ENCODE measurements at places on chromosomes 3 and 15.
A peak's percentile ranks its signal among the peaks of the same experiment; 100 is the strongest.

DNA sequence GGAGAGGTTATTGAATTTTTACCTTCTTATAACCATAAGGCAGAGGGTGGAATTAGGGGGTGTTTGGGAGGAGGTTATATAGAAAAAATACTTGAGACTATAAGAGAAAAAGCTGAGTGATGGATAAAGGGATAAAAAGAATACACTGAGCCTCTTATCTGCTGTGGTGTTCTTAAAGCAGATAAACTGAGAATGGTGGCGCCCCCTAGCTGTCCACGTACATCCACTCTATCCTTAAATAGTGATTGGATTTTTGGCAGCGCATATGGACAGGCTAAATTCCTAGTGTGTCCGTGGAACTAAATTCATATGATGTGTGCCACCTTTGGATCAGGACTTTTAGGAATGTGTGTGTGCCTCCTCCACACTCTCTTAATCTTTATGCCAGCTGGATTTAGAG lies 121.1 kb downstream of the OXSM start:
- H3K4me3 ChIP-seq: no peak overlapping the region
- no peaks in the 10 kb centered on the region for H3K36me3 ChIP-seq
- no peak for DNase-seq
- no peaks in the 10 kb centered on the region for H3K4me1 ChIP-seq
- no peaks in the 10 kb centered on the region for H3K27me3 ChIP-seq
- no peak overlapping the region for H3K27ac ChIP-seq

DNA sequence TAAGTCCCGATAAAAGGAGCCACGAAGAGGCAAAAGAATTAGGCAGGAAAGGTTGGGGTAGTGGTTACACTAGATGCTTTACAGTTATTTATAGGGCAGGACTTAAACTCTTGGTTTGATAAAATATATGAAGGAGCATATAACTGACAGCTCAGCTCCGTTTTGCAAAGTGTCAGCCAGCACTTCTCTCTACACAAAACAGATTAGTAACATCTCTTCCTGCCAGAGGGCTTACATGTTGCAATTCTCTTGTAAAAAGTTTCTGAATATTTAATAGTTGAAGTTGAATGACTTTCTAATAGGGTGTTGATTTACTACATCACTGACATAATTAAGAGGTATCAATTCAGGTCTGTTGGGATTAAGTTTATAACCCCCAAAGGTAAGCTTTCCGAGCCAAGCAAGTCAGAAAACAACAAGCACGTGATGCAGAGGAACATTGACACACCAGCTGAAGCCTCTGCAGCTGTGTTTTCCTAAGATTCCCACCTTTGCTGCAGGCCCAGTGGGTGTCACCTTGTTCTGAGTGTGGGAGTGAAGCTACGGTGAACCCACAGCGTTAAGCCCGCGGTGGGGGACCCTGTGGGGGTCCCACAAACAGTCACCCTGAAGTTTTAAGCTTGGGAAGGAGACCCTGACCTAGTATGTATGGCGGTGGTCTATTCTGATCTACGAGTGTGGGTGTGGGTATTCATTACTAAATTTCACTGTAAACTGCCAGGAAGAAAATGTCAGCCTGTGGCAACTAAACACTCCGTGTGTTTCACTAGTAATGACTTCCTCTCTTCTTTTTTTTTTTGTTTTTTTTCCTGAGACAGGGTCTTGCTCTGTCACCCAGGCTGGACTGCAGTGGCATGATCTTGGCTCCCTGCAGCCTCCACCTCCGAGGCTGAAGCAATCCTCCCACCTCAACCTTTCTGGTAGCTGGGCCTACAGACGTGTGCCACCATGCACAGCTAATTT lies 22.0 kb upstream of the ATP13A3 start:
- H3K27me3 ChIP-seq: no peaks in the 10 kb centered on the region
- no peak overlapping the region for H3K27ac ChIP-seq
- no peak for DNase-seq
- no peaks in the 10 kb centered on the region for H3K4me1 ChIP-seq
- no peak overlapping the region for H3K4me3 ChIP-seq

GRCh38 chr15:51840692-51841091 lies 11.2 kb downstream of the TMOD3 start:
- no peak for DNase-seq
- no peak overlapping the region for H3K4me3 ChIP-seq
- H3K36me3 ChIP-seq: no peaks in the 10 kb centered on the region
- H3K4me1 ChIP-seq: peaks cover 62% of the 10 kb centered on the region

DNA sequence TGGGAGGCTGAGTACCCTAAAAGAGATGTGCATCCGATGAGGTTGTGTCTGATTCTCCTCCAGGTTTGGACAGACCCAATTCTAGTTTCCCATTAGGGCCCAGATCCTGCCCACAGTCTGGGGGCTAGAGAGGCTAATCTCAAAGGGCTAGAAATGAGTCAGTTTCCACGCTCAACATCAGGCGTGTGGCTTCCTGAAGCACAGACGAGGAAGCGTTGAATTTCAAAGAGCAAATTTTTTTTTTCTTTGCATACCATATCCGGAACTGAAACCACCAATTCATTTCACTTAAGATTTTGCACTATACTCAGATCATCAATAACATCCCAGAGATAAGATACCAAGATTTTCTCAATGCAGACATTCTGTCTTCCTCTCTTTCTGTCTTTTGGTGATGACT lies 173.8 kb upstream of the BCL6 start:
- no peaks in the 10 kb centered on the region for H3K36me3 ChIP-seq
- no peak for DNase-seq
- H3K27me3 ChIP-seq: no peaks in the 10 kb centered on the region
- H3K27ac ChIP-seq: no peak overlapping the region
- no peak overlapping the region for H3K4me3 ChIP-seq
- H3K4me1 ChIP-seq: peaks cover 45% of the 10 kb centered on the region

GRCh38 chr15:94056314-94056713 lies 175.0 kb upstream of the MCTP2 start:
- DNase-seq: no peak
- H3K4me1 ChIP-seq: peaks cover 25% of the 10 kb centered on the region
- H3K4me3 ChIP-seq: no peak overlapping the region
- no peaks in the 10 kb centered on the region for H3K27me3 ChIP-seq
- H3K27ac ChIP-seq: no peak overlapping the region
- H3K36me3 ChIP-seq: no peaks in the 10 kb centered on the region

DNA sequence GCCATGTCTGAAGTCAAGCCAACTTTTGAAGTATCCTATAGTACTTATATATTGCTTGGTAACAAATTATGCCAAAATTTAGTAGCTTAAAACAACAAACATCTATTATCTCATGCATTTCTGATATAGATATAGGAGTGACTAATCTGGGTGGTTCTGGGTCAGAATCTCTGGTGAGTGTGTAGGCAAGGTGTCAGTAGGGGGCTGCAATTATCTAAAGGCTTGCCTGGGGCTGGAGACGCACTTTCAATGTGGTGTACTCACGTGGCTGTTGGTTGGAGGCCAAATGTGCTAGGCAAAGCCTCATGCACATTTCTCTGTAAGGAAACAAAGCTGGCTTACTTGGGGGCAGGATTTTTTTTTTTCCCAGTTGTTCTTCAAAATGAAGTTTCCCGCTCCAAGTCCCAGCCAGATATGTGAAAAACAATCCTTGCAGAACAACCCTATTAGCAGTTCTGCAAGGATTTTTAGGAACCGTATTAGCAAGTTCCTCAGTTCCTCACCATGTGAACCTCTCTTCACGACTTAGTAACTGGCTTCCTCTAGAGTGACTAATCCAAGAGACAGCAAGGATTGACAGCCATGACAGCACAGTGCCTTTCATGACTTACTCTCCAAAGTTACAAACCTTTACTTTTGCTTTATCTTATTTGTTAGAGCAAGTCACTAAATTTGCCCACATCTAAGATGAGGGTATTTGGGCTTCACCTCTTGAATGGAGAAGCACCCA lies 25.8 kb downstream of the GREM1 start:
- H3K27ac ChIP-seq: no peak overlapping the region
- no peak for DNase-seq
- H3K27me3 ChIP-seq: no peaks in the 10 kb centered on the region
- H3K4me1 ChIP-seq: no peaks in the 10 kb centered on the region
- no peaks in the 10 kb centered on the region for H3K36me3 ChIP-seq
- no peak overlapping the region for H3K4me3 ChIP-seq

DNA sequence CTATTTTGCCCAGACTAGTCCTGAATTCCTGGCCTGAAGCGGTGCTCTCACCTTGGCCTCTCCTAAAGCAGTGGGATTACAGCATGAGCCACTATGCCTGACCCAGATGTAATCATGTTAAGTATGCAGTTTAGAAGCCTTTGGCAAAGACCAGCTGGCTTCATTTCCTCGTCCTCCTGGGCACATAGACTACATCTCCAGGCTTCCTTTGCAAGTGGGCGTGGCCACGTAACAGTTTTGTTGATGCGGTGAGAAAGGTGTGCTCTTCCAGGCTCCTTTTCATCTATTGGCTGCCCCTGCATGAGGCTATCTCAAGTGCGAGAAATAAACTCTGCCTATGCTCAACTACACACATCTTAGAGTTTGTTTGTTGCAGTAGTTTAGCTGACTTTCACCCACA lies 13.0 kb downstream of the SV2B start:
- H3K4me1 ChIP-seq: no peaks in the 10 kb centered on the region
- DNase-seq: no peak
- no peaks in the 10 kb centered on the region for H3K36me3 ChIP-seq

GRCh38 chr3:29414468-29415224 lies 133.8 kb downstream of the RBMS3 start:
- no peak for DNase-seq
- no peaks in the 10 kb centered on the region for H3K27me3 ChIP-seq
- H3K4me3 ChIP-seq: no peak overlapping the region
- peaks cover 7% of the 10 kb centered on the region for H3K4me1 ChIP-seq

DNA sequence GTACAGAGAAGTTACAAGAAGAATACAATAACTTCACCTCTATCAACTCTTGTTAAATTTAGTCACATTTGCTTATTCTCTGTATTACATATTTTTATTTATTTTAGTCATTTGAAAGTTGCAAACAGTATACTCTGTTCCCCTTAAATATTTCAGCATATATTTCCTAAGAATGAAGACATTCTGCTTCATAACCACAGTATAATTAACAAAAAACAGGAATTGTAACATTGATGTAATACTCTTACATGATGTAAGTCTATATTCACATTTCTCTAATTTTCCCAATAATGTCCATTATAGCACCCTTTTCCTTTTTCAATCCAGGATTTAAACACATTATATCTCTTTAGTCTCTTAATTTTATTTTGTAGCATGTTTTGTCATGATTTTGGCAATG lies 112.0 kb downstream of the AKAP13 start:
- H3K27ac ChIP-seq: no peak overlapping the region
- H3K36me3 ChIP-seq: peaks cover 10% of the 10 kb centered on the region
- peaks cover 8% of the 10 kb centered on the region for H3K4me1 ChIP-seq
- H3K27me3 ChIP-seq: no peaks in the 10 kb centered on the region
- no peak overlapping the region for H3K4me3 ChIP-seq

DNA sequence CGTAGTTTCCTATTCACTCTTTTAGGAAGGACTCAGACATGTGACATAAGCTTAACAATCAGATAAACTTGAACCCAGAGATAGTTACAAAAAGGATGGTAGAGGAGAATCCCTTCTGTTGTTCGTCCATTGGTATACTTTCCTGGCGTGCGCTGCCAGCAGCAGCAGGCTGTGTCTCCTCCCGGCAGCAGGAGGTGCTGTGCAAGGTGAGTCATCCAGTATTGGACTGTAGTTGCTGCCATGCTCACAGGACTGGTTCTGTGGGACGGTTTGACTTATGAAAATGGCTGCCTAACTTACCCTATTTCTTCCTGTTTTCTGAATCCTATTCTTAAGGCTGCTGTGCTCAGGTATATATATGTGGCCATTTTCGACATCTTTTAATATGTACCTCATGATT lies 253.4 kb upstream of the LRRC3B start:
- no peaks in the 10 kb centered on the region for H3K27me3 ChIP-seq
- H3K27ac ChIP-seq: no peak overlapping the region
- no peak overlapping the region for H3K4me3 ChIP-seq
- no peak for DNase-seq
- H3K4me1 ChIP-seq: no peaks in the 10 kb centered on the region

DNA sequence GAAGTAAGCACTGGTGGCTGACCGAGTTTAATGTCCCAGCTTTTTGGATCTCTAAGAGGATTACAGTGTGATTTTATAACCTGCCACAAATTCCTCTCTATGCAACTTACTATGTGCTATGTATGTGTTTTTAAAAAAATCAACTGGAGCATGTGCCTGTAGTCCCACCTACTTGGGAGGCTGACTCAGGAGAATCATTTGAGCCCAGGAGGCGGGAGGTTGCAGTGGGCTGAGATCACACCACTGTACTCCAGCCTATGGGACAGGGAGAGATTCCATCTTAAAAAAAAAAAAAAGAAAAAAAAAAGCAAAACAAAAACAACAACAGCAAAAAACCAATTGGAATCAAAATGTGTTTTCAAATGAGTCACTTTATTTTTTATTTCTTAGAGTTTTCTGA lies 29.6 kb downstream of the DUT start:
- DNase-seq: no peak
- no peak overlapping the region for H3K4me3 ChIP-seq
- no peaks in the 10 kb centered on the region for H3K36me3 ChIP-seq
- no peaks in the 10 kb centered on the region for H3K27me3 ChIP-seq
- no peak overlapping the region for H3K27ac ChIP-seq

DNA sequence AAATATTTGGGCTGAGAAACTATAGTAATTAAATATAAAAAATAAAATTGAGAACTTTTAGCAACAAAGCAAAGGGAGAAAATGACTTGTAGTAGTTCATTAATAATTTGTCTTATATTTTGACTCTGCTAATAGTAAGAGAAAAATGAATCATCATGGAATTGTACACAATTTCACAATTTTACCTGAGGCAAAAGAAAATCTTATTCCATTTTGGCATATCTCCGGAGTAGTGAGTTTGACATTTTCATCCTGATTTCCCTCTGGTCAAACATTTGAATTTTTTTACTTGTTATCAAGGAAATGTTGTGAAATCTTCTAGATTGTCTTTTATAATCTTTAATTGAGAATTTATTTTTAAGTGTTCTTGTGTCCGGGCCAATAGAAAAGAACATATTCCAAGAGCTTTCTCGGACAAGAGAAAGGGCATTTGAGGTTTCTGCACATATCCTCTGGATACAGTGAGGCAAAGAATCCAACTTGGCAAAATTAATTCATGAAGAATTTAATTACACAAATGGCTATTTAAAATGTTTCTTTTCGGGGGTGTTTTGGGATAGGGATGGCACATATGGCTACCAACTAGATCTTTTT lies 89.3 kb upstream of the IGSF10 start:
- H3K27ac ChIP-seq: peak overlapping the region; percentile 35
- H3K27me3 ChIP-seq: no peaks in the 10 kb centered on the region
- H3K4me1 ChIP-seq: peaks cover 2% of the 10 kb centered on the region
- no peaks in the 10 kb centered on the region for H3K36me3 ChIP-seq
- H3K4me3 ChIP-seq: no peak overlapping the region
- no peak for DNase-seq
